ENCODE measurements at places on chromosomes 5 and 9.

DNA sequence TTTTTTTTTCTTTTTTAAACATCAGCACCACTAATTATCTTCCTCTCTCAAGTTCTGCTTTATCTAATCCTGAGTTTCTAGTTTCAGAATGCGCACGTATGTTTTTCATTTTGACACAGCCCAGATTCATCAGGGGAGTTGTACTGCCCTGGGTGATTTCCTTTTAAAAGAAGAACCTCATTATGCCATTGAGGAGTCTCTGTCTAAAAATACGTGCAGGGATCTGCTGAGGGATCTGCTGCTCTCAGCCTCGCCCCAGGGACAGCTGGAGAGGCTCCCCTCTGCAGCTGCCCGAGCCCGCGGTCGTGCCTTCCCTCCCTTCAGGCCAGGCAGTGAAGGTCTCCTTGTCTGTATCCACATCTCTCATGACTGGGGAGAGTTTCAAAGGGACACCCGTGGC, 273.1 kb downstream of the ARHGEF28 start:
- DNase-seq = peak; percentile 75

DNA sequence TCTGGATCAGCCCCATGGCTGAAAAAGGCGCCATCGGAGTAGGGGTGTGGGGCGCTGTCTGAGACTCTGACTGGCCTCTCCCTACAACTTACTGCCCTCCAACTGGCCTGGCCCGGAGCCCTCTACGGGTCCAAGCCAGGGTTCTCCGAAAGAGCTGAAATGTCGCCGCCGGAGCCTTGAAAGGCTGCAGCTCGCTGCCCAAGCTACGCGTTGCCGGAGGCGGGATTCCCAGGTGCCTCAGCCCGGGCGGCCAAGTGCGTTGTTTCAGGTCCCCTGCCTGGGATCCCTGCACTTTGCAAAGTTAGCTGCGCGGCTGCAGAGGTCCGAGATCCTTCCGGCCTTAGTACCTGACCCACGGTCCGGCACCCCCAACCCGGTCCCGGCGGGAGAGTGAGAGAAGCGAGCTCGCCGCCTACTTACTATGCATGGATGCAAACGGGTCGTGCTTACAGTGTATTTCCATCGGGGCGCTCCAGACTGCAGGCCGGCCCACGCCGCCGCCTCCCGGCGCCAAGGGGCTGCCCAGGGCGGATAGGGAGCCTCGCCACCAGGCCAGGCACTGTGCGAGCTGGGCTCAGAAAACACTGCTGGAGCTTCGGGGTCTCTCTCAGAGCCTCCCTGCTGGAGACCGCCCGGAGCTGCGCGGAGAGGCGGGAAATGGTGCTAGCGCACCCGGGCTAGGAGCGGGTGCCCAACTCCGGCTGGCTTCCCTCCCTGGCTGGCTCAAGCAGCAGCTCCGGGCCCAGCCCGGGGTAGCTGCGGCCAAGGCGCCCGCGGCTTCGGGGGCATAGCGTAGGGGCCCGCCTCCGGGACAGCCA, 7.7 kb downstream of the PAX5 start:
- DNase-seq = no peak

DNA sequence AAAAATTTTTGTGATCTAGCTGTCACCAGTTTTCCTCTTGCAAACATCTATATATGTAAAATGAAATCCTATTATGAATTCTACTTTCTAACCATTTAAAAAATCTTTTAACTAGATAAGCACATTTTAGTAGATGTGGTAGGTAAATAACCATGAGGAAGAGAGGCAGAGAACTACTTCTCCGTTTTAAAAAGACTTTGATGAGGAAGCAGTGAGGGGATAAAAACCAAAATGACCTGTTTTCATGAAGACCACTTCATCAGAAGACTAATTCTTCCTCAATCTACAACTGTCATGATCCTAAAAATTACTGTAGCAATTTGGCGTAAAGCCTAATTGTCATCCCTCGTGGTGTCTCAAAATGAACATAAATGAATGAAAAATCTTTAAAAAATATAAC, 15.7 kb upstream of the ERBIN start:
- no peak for DNase-seq

- DNase-seq = no peak
These were observed 2.5 kb upstream of the RGMB start for GRCh38 chr5:98770911-98771322.

- no peak for DNase-seq
These were observed 24.7 kb upstream of the SLC6A19 start for GRCh38 chr5:1176473-1177391.

GRCh38 chr5:148966348-148966747, 96.5 kb downstream of the SH3TC2 start:
- DNase-seq = no peak

GRCh38 chr5:10333154-10334006, 20.1 kb upstream of the MARCHF6 start:
- DNase-seq = no peak

DNA sequence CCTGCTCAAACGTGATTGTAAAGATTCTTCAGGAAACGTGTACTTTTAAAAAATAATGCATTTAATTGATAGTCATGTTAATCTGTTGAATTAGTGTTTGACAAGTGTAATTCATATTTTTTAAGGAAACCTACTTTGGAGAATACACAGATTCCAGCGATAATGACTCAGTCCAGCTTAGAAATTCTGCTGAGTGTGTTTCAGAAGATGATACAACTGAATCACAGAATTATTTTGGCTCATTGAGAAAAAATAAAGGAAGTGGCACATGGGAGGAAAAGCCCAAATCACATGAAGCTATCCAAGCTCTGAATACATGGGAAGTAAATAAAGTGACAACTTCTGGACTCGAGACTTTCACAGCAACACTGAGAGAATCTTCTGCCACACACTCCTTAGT, 37.8 kb downstream of the ICE1 start:
- no peak for DNase-seq

GRCh38 chr5:1125030-1125357, 13.1 kb upstream of the SLC12A7 start:
- DNase-seq = no peak

- no peak for DNase-seq
These were observed 103.6 kb upstream of the SHB start for GRCh38 chr9:38172586-38172985.

- no peak for DNase-seq
These were observed 70.3 kb upstream of the ZFR start for GRCh38 chr5:32514806-32515205.

GRCh38 chr9:76827296-76828080, 63.2 kb downstream of the PCA3 start:
- DNase-seq = no peak

- DNase-seq = no peak
These were observed 23.4 kb downstream of the TENT4A start for GRCh38 chr5:6736524-6737042.

DNA sequence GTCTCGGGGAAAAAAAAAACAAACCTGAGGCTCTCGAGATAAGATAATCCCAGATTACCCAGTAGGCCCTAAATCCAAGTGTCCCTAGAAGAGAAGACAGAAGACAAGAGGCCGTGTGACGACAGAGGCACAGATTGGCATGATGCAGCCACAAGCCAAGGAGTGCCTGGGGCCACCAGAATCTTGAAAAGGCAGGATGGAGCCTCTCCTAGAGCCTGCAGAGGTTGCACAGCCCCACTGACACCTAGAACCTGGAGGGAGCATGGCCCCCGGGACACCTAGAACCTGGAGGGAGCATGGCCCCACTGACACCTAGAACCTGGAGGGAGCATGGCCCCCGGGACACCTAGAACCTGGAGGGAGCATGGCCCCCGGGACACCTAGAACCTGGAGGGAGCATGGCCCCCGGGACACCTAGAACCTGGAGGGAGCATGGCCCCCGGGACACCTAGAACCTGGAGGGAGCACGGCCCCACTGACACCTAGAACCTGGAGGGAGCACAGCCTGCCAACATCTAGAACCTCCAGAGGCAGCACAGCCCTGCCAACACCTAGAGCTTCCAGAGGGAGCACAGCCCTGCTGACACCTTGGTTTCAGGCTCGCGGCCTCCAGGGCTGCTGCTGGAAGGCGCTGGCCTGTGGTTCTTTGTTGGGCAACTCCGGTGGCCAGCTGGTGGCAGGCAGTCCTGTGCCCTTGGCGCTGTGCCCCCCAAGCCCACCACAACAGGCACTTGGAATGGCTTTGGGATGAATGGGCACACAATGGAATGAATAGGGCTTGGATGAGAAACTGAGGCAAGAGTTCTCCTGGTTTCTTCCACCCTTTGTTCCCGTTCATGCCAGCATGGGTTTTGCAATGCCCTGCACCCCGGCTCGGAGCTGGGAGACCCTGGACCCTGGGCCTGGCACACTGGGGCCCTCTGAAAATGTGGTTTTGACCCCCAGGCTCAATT, 39.2 kb downstream of the VAV2 start:
- no peak for DNase-seq

DNA sequence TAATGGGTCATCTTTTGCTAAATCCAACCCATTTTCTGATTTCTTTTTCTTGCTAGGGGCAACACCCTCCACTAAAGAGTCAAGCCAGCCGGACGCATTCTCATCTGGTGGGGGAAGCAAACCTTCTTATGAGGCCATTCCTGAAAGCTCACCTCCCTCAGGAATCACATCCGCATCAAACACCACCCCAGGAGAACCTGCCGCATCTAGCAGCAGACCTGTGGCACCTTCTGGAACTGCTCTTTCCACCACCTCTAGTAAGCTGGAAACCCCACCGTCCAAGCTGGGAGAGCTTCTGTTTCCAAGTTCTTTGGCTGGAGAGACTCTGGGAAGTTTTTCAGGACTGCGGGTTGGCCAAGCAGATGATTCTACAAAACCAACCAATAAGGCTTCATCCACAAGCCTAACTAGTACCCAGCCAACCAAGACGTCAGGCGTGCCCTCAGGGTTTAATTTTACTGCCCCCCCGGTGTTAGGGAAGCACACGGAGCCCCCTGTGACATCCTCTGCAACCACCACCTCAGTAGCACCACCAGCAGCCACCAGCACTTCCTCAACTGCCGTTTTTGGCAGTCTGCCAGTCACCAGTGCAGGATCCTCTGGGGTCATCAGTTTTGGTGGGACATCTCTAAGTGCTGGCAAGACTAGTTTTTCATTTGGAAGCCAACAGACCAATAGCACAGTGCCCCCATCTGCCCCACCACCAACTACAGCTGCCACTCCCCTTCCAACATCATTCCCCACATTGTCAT, 72.0 kb downstream of the NUP214 start:
- DNase-seq = no peak

DNA sequence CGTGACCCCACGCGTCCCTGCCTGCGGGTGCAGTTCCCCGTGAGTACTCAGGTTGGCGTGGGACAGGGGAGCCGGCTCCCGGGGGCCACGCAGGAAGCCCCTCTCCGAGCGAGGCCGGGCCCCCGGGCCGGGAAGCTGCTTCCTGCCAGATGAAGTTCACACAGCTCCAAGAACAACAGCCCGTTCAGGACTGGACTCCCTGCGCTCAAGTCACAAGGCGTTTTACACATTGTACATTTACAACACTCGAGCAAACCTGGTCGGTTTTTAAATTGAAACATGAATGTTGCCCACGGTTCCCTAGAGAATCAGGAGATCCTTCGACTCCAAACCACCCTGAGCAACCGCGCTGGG, 22.4 kb downstream of the SLC9A3 start:
- no peak for DNase-seq

DNA sequence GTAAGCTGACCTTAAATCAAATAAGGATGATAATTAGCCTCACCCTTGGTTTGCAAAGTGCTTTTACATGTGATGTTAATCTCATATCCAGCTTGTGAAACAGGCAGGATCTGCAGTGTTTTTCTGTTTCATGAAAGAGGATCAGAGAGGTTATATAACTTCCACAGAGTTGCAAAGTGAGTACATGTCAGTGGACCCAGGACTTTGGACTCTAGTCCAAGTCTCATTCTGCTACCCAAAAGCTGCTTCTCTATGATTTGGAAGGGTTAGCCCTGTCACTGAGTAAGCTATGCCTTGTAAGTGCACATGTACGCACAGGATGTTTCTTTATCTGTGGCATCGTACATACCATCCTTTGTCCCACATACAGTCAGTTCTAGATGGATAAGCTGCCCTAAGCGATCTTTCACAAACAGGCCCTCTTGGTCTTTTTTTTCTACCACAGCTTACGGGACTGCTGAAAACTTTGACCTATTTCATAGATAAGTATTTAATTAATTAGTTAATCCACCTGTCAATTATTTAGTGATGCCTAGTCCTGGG, 322.9 kb downstream of the TMEM38B start:
- no peak for DNase-seq

DNA sequence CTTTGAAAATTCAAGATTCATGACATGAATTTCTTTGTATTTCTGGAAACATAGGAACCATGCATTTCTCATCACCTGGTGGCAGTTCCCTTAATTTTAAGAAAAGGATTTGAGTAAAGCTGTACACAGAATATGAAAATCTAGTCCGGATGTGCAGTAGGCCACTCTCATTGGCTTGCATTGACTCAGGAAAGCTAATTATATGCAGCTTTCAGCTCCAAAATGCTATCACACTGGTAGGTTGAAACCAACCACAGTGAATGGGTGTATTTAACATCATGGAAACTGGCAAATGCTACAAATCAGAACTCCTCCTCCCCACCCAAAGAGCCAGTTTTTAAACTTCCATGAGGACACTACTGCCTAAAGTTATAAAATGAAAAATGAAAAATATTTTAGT, 161.6 kb upstream of the FBXL17 start:
- no peak for DNase-seq

DNA sequence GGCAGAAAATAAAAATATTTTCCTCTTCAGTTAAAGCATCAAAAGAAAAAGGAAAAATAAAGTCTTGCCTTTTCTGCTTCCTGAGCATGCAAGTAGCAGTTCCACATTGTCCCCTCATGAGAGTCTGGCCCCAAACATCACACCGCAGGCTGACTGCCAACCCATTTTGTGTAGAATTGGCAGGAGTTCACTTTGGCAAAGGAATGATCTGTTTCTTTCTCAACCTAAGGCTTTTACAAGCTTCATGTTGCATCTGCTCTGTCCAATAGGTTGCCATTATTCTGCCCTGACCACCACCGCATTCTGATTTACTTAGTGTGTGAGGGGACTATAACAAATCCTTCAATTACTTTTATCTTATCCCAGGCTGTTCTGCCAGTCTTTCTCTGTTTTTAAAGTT, 249.5 kb downstream of the ISL1 start:
- DNase-seq = no peak

- no peak for DNase-seq
These were observed 167.7 kb upstream of the PPP2R2B start for GRCh38 chr5:147046281-147046680.
